ENCODE measurements at places on chromosomes 11 and 22. TPM values are rescaled to one million over a fixed set of nuclear protein-coding genes. Genes with fewer than 3 reads are reported as not detected.
A peak's percentile ranks its signal among the peaks of the same experiment; 100 is the strongest.

DNA sequence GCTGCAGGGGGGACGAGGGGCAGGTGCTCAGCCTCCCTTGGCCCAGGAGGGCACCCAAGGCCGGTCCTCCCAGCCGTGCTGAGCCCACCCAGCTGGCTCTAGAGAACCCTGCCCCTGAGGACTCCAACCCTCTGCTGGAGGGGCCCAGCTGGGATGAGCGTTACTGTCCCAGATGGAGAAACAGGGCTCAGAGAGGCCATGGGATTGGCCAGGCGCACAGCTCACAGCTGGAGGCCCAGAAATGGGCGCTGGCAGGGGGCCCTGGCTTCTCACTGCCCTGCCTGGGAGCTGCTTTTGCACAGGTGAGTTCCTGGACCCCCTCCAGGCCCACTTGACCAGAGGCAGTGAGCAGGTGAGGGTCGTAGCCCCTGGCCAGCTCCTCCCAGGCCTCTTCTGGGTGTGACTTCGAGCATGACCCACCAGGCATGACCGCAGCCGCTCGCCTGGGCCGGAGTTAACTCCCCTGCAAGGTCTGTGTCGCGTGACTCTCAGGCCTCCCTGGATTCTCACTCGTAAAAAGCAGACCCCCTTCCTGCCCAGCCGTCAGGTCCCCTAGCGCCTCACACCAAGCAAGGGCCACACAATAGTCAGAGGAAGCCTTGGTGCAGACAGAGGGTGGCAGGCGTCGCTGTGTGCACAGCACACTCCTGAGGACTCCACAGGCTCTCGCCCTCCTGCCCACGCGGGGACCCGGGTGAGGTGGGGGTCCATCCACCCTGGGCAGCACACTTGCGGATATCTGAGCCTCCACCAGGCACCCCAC, 19.7 kb upstream of the IL17REL start:
- no peak overlapping the region for H3K27ac ChIP-seq
- no peak for DNase-seq
- no peaks in the 10 kb centered on the region for H3K36me3 ChIP-seq
- no peak overlapping the region for H3K4me3 ChIP-seq
- H3K27me3 ChIP-seq, result peaks cover 80% of the 10 kb centered on the region
- peaks cover 10% of the 10 kb centered on the region for H3K4me1 ChIP-seq

GRCh38 chr11:67178421-67178820, 59.4 kb downstream of the KDM2A start:
- H3K36me3 ChIP-seq, result peaks cover 37% of the 10 kb centered on the region
- no peaks in the 10 kb centered on the region for H3K27me3 ChIP-seq
- DNase-seq, result no peak
- no peaks in the 10 kb centered on the region for H3K4me1 ChIP-seq

- DNase-seq, result no peak
- H3K27ac ChIP-seq, result no peak overlapping the region
- H3K4me3 ChIP-seq, result no peak overlapping the region
- peaks cover 26% of the 10 kb centered on the region for H3K4me1 ChIP-seq
- H3K36me3 ChIP-seq, result no peaks in the 10 kb centered on the region
- no peaks in the 10 kb centered on the region for H3K27me3 ChIP-seq
These were observed 43.7 kb downstream of the KREMEN1 start for GRCh38 chr22:29116397-29117123.

- DNase-seq, result peak; percentile 55
- H3K4me3 ChIP-seq, result peak overlapping the region; percentile 4
- H3K27ac ChIP-seq, result peak overlapping the region; percentile 57
- H3K27me3 ChIP-seq, result no peaks in the 10 kb centered on the region
These were observed 28.3 kb downstream of the SLC1A2 start for GRCh38 chr11:35390737-35391682.

Gene CST6
- polyA plus RNA-seq, result 0.70 TPM

DNA sequence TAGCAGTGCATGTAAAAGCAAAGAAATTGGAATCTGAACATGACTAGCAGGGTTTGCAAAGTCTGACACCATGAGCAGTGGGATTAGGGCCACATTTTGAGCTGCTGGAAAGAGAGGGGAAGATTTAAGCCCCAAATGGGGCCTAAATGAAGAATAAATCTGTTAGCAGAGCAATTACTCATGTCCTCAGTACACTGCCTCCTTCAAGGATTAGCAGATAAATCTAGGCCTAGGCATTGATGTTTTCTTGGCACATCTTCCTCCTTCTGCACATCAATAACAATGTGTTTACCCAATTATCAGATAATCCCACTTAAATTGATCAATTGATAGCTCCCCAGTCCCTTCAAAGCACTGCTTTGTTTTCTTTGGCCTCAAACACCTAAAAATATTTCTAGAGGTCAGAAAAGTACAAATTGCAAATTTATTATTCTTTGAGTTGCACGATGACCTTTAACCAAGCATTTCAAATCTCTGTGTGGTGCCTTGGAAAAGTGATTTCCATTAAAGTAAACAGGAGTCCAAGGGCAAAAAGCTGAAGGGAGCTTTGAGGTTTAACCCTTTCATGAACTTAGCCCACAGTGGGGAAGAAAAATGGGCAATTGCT, 514.7 kb upstream of the CHORDC1 start:
- no peaks in the 10 kb centered on the region for H3K27me3 ChIP-seq
- no peak overlapping the region for H3K4me3 ChIP-seq
- DNase-seq, result no peak
- H3K27ac ChIP-seq, result no peak overlapping the region
- H3K36me3 ChIP-seq, result no peaks in the 10 kb centered on the region
- H3K4me1 ChIP-seq, result no peaks in the 10 kb centered on the region

GRCh38 chr11:118147502-118147901, 5.1 kb downstream of the SCN4B start:
- H3K4me3 ChIP-seq, result no peak overlapping the region
- H3K27me3 ChIP-seq, result peaks cover 5% of the 10 kb centered on the region
- H3K27ac ChIP-seq, result no peak overlapping the region
- peaks cover 4% of the 10 kb centered on the region for H3K4me1 ChIP-seq
- no peaks in the 10 kb centered on the region for H3K36me3 ChIP-seq

- no peaks in the 10 kb centered on the region for H3K36me3 ChIP-seq
- H3K27ac ChIP-seq, result no peak overlapping the region
- no peak overlapping the region for H3K4me3 ChIP-seq
These were observed 36.5 kb downstream of the SBF2 start for GRCh38 chr11:10257478-10257877.

Gene TSPO
- polyA plus RNA-seq, result 33.5 TPM

- no peak for DNase-seq
- H3K27me3 ChIP-seq, result no peaks in the 10 kb centered on the region
- no peaks in the 10 kb centered on the region for H3K4me1 ChIP-seq
- H3K36me3 ChIP-seq, result no peaks in the 10 kb centered on the region
- H3K4me3 ChIP-seq, result no peak overlapping the region
These were observed 734.5 kb downstream of the METTL15 start for GRCh38 chr11:28842716-28843115.

DNA sequence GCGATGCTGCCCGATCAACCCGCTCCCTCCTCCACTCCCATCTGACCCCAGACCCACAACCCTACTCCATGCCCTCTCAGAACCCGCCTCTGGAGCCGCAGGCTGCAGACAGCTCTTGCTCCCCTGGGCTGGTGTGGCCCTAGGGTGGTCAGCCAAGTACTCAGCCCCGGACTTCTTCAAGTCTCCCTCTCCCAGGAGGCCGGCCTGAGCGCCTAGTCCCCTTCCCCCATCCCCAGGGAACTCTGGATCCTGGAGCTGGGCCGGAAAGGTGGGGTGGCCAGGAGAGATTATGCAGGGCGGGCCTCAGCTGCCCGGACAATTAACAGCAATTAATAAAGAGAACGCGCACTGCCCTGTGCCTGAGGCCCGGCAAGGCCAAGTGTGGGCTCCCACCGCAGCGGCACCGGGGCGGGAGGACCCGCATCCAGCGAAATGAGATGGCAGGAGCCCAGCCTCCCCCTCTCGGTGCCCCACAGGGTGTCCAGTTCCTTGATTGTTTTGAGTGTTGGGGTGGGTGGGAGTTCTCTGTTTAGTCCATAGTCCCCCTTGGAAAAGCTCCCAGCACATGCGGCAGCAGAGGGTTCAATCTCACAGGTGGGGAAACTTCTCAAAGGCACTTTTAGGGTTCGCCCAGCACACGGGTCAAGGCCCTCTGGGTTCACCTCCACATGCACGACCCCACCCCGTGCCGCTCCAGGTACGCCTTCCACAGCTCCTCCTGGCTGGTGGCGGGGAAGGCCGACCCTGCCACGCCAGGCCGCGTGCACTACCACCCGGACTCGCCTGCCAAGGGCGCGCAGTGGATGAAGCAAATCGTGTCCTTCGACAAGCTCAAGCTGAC, 3.1 kb downstream of the TBX1 start:
- peaks cover 86% of the 10 kb centered on the region for H3K27me3 ChIP-seq
- DNase-seq, result no peak
- peaks cover 13% of the 10 kb centered on the region for H3K4me1 ChIP-seq

GRCh38 chr11:26971961-26972360, 22.0 kb upstream of the FIBIN start:
- H3K4me3 ChIP-seq, result no peak overlapping the region
- no peak for DNase-seq
- no peaks in the 10 kb centered on the region for H3K27me3 ChIP-seq
- no peak overlapping the region for H3K27ac ChIP-seq
- no peaks in the 10 kb centered on the region for H3K36me3 ChIP-seq

DNA sequence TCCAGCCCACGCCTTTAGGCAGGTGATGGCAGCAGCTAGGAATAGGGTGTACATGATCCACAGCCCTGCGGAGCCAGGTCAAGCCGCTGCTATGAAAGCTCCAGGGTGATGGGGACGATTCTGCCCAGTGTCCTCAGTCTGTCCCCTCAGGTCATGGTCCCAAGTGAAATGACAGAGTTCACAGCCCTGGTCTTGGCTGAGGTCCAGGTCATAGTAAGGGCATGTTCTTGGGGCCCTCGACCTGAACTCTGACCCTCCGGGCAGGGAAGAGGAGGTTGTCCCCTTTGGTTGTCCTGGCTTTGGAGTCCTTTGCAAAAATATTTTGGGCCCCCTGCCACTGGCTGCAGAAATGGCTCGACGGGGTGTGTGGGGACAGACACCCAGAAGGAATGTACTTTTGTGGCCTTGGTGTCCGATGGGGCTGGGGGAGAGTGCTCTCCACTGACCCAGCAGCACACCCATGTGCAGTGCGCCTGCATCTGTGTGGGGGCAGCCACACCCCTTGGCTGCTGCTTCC, 7.3 kb downstream of the C22orf31 start:
- no peak overlapping the region for H3K27ac ChIP-seq

DNA sequence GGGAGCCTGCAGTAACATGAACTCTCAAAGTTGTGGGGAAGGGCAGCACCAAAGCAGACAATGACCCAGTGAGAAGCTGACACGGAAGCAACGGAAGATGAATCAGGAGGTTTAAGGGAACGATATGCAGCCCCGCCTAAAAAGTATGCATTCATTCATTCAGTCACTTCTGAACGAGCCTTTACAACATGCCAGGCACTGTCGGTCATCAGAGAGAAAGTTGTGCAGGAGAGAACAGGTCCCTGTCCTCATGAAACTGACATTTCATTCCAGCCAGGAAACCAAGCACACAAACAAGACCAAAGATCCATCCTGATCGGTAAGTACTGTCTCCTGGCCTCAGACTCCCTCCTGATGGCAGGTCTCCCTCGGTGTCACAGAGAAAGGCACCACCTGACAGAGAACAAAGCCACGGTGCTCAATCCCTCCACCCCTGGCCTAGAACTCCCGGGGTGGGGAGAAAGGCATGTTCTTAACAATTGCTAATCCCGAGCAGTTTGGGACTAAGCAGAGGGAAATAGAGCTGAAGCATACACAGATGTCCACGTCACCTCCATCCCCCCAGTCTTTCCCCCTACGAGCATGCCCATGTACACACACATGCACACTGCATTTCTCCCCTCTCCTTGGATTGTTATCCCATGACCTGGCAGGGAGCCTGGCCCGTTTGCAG, 49.3 kb downstream of the LRFN4 start:
- H3K36me3 ChIP-seq, result no peaks in the 10 kb centered on the region
- no peaks in the 10 kb centered on the region for H3K27me3 ChIP-seq
- H3K27ac ChIP-seq, result no peak overlapping the region

DNA sequence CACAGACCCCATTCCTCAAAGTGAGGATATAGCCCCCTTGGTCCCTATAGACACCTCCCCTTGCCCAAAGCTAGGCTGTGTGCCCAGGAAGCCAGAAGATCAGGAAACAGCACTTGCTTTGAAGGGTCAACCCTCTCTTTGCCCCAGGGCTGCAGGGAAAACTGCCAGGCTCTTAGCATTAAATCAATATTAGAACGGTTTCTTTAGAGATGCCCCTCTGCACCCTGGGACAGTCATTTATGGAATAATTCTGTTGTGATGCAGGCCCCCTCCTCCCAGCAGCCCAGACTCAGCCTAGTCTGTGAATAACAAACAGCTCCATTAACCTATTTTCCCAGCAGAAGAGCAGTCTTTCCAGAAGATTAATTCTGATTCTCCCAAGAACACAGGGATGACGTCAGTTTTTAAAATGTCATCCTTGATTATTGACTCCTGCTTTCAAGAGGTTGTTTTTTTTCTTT, 11.6 kb upstream of the CAPN5 start:
- no peaks in the 10 kb centered on the region for H3K36me3 ChIP-seq
- DNase-seq, result no peak
- H3K4me3 ChIP-seq, result no peak overlapping the region
- no peaks in the 10 kb centered on the region for H3K27me3 ChIP-seq
- no peak overlapping the region for H3K27ac ChIP-seq

Gene BDNF
- polyA plus RNA-seq, result 0.31 TPM

- DNase-seq, result no peak
- peaks cover 20% of the 10 kb centered on the region for H3K36me3 ChIP-seq
- H3K4me3 ChIP-seq, result peak overlapping the region; percentile 92
- H3K27me3 ChIP-seq, result no peaks in the 10 kb centered on the region
- H3K27ac ChIP-seq, result peak overlapping the region; percentile 99
- peaks cover 49% of the 10 kb centered on the region for H3K4me1 ChIP-seq
These were observed 1.7 kb upstream of the XBP1 start for GRCh38 chr22:28801845-28802594.

GRCh38 chr11:55324500-55324899, 18.5 kb upstream of the OR4A16 start:
- DNase-seq, result no peak
- H3K27ac ChIP-seq, result no peak overlapping the region
- no peak overlapping the region for H3K4me3 ChIP-seq
- no peaks in the 10 kb centered on the region for H3K27me3 ChIP-seq

Gene CLTCL1
- polyA plus RNA-seq, result 9.6 TPM

GRCh38 chr22:43228330-43228729, 41.4 kb upstream of the TTLL12 start:
- DNase-seq, result no peak
- no peak overlapping the region for H3K27ac ChIP-seq
- H3K4me1 ChIP-seq, result no peaks in the 10 kb centered on the region
- H3K36me3 ChIP-seq, result no peaks in the 10 kb centered on the region
- no peaks in the 10 kb centered on the region for H3K27me3 ChIP-seq

- no peak overlapping the region for H3K27ac ChIP-seq
- H3K4me1 ChIP-seq, result peaks cover 41% of the 10 kb centered on the region
These were observed 2.1 kb upstream of the CPT1A start for GRCh38 chr11:68843703-68844312.

- DNase-seq, result no peak
- H3K36me3 ChIP-seq, result no peaks in the 10 kb centered on the region
- no peak overlapping the region for H3K27ac ChIP-seq
- no peak overlapping the region for H3K4me3 ChIP-seq
- no peaks in the 10 kb centered on the region for H3K27me3 ChIP-seq
These were observed 378.4 kb upstream of the CHORDC1 start for GRCh38 chr11:90601261-90601660.

Gene ASCL2
- polyA plus RNA-seq, result 1.1 TPM

GRCh38 chr11:72072348-72072747, 8.0 kb downstream of the NUMA1 start:
- no peaks in the 10 kb centered on the region for H3K27me3 ChIP-seq
- H3K4me1 ChIP-seq, result peaks cover 27% of the 10 kb centered on the region
- no peaks in the 10 kb centered on the region for H3K36me3 ChIP-seq

Gene TRIM51
- polyA plus RNA-seq, result not detected

GRCh38 chr11:36038541-36038940, 94.7 kb downstream of the LDLRAD3 start:
- H3K4me3 ChIP-seq, result no peak overlapping the region
- DNase-seq, result no peak
- no peaks in the 10 kb centered on the region for H3K27me3 ChIP-seq
- no peaks in the 10 kb centered on the region for H3K4me1 ChIP-seq
- no peaks in the 10 kb centered on the region for H3K36me3 ChIP-seq
